ENCODE measurements at places on chromosomes 11 and 22. TPM values are rescaled to one million over a fixed set of nuclear protein-coding genes. Genes with fewer than 3 reads are reported as not detected.
A peak's percentile ranks its signal among the peaks of the same experiment; 100 is the strongest.

Gene OR4A16
- not detected for total RNA-seq

- DNase-seq: peak; percentile 41
Measured at GRCh38 chr11:123562158-123562557, 92.3 kb downstream of the SCN3B start.

DNA sequence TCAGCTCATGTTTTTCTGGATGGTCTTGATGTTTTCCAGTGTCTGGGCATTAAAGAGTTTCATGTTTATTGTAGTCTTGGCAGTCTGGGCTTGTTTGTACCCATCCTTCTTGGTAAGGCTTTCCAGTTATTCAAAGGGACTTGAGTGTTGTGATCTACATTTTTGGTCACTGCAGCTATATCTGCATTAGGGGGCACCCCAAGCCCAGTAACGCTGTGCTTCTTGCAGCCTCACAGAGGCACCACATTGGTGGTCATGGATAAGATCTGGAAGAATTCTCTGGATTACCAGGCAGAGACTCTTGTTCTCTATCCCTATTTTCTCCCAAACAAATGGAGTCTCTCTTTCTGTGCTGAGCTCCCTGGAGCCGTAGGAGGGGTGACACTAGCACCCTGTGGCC lies 451.5 kb upstream of the FAT3 start:
- DNase-seq: no peak

- DNase-seq: no peak
Measured at GRCh38 chr11:112630496-112630895, 330.7 kb upstream of the NCAM1 start.

DNA sequence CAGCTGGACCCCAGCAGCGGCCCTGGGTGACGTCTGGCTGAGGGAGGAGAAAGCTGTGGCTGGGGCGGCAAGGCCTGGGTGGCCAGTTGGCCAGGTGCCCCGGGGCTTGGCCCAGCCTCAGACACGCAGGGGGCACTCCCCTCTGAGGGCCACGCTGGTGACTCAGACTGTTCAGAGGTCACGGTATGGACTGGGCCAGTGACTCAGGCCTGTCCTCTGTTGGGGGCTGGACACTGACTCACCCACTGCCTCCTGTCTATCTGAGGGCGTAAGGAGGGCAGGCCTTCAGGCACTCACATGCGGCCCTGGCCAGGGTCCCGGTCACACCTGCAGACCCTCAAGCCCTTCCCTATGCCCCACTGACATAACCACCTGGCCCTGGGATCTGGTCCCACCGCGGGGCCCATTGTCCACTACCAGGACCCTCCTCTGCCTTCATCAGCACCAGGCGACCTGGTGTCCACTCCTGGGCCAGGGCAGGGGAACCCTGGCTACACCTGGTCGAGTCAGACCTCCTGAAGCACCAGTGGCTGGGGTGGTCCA lies 3.7 kb upstream of the MUC5AC start:
- DNase-seq: peak; percentile 35

DNA sequence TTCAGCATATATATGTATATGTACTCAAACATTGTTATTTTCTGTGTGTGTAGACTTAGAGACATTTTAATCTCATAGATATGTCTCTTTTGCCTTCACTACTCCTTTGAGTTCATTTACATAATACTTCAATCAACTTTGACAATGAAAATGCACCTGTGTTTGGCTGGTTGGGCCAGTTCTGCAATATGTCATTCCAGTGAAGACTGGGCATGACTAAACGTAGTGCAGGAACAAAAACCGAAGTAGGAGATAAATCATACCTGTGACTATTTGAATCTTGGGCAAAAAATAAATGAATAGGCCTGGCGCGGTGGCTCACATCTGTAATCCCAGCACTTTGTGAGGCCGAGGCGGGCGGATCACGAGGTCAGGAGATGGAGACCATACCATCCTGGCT lies 640.0 kb upstream of the ANO3 start:
- DNase-seq: no peak

DNA sequence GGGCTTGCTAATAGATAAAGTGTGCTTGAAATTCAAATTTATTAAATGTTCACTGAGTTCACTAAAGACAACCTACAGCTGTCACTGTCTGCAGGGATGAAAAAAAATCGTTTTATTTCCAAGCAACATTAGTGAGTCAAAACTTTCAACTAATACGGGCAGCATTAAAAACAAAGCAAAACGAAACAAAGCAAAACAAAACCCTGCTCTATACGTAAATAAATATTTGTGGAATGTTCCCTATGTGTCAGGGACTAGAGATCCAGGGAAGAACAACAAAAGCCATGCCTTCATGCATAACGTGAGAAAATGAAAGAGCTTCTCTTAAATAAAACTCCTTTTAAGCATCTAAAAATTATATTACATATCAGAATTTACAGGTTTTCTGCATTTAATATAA lies 553 bp downstream of the NAALAD2 start:
- DNase-seq: no peak

DNA sequence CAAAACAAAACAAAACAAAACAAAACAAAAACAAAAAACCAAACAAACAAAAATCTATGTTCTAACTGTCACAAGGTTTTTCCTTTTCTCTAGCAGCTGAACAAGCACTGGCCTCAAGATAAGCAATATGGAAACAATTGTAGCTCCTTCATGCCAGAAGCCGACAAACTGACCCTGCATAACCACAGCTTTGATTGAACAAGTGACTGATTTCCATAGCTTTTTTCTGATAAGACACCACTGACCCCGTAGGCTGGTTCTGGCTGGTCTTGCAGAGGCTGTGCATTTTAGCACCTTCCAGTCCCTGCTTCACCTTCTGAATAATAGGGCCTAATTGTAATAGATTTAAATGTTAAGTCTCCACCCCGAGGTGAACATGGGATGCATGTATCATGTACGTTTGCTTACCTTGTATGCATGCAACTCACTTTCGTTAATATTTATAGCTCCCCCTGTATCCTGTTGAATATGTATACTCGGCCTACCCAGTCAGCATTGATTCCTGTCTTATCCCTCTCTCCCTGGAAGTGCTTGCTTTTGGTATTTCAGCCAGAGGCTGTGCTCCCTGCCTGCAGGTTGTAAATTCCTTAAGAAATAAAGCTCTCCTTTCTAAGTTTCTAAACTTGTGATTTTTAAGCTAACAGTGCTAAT lies 49.6 kb downstream of the CNTF start:
- DNase-seq: no peak

DNA sequence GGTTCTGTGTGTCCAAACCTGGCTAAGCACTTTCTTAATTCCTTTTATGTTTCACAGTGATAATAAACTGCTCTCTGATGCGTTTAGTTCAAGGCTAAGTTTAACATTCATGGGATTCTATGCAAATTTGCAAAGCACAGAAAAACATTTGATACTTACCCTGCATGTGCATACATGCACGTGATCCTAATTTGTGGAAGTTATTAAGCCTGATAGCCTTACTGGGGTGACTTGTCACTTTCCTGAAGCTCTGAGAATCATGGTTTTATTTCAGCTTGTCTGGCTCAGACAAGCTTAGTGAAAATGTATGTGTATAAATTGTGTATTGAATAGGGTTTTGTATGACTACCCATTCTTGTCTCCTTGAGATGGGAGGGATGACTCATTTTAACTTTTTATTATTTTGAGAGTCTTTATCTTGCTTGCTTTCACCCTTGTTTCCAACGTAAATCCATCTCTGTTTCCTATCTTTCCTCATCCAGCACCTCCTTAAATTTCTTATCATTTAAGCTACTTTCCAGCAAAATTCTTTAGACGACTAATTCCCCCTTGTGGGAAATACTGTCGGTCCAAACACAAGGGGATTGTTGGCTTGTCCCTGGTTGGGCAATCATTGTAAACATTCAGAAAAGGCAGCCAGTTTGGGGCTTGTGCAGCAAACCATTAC lies 167.1 kb downstream of the C11orf91 start:
- no peak for DNase-seq

Gene PIM3
- 107 TPM for total RNA-seq

Gene C11orf52
- 27.8 TPM for total RNA-seq

Gene C11orf87
- total RNA-seq: not detected

- DNase-seq: no peak
Measured at GRCh38 chr11:116642902-116643301, 129.9 kb downstream of the BUD13 start.

Gene TP53I11
- total RNA-seq: 35.3 TPM

DNA sequence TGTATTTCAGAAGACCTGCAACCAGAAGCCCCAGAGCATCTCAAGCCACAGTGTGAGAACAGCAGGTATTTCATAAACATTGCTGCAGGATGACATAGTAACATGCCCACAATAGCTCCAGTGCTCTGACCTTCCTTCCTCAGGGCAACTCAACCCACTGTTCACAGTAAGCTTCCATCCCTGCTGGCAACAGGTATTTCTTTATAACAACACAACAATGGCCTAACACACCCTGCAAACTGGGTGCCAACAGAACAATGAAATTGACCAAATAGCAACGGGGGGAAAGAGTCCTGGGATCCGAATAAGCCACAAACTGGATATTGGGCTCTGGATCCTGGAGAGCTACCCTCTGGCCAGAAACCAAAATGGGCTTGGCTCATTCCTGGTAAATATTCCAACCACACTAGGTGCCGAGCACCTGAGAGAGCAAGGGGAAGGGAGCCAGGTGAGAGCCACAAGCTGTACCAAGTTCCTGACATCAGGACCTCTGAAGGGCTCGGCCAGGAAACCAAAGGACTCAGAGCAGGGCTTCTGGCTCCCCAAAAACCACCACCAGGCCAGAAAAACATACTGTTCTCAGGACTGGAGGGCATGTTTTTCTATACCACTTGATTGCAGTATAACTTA lies 99.5 kb downstream of the MICAL3 start:
- DNase-seq: no peak

Gene MAPK8IP2
- total RNA-seq: 1.1 TPM

DNA sequence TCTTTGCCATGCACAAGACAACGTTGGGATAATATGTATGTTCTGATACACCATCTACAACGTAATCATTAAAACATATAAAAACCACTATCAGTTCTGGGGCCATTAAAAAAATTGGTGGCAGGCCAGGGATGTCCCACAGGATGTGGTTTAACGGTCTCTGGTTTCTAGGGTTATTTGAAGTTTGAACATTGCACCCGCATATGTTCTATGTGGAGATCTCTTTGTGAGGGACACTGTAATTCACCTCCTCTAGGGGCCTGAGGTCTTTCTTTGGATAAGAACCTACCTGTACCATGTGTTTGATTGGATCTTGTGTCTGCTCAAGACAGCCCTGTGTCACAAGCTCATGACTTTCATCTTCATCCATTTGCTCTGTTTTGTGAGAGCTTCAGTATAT lies 73.2 kb downstream of the GGTLC2 start:
- no peak for DNase-seq

- DNase-seq: no peak
Measured at GRCh38 chr11:85961930-85962363, 106.8 kb downstream of the CCDC83 start.

GRCh38 chr11:69207165-69207889 lies 51.6 kb downstream of the SMIM38 start:
- DNase-seq: no peak

DNA sequence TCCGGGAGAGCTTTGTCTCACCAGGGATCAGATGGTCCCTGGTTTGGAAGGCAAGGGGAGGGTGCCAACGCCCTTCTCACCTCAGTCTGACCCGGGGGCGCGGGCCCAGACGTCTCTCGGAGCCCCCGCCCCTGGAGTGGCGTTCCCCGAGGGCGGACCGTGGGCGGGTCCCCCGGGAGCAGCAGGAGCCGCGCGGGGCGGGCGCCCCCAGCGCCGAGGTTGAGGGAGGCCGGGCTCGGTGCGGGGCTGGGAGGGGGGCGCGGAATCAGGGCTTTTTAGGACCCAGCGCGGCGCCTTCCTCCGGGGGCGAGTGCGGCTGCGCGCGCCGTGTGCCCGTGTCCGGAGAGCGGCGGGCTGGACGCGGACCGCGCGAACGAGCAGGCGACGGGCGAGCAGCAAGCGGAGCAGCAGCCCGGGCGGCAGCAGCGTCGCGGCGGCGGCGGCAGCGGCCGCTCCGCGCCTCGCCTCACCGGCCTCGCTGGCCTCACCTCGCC lies at the start of gene KCNC1:
TSS of gene KCNC1 (plus strand) at position 364 of the 494 bp plus-strand sequence. CDS start 1,222 bp downstream, outside the sequence.
- DNase-seq: peak; percentile 71
